Fibroblast of skin of scalp (primary cell): ENCODE measurements at places on chromosomes 4 and X.

GRCh38 chr4:186957952-186958555 is 234.4 kb upstream of the FAT1 start:
- DNase-seq: no peak

GRCh38 chr4:173325007-173325736 is 9.0 kb downstream of the HMGB2 start:
- no peak for DNase-seq

DNA sequence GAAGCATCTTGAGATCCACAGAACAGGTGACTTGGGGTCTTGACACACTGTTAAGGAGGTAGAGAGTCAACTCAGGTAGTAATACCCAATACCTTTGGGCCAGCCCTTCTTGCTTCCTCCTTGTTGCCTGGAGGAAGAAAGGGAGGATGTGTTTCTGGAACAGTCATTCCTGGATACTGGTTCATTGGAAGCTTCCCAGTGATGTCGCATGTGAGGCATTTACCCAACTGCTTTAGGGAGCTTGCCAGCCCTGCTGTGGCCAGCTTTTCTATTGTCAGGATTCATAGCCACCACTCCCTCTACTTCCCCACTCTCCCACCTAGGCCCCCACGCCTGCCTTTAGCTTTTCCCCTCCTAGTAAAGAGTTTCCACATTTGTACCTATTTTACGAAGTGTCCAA is 310.3 kb upstream of the PRPS2 start:
- DNase-seq: peak; percentile 4

DNA sequence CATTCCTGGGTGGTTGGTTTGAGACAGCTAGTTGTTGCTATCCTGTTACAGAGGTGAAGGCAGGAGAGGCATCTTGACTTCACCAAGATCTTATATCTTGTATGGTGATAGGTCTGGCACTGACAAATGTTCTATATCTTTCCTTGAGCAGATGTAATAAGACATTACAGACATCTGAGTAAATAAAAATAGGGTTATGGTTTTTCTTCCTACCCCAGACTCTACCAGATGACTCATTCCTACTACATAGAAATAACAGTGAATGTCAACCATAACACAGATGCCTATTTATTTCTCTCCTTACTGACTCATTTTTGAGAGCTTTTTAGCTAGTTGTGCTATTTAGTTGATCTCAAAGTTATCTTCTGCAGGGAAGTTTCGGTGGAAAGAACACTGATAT is 21.9 kb downstream of the HNRNPH2 start:
- DNase-seq: peak; percentile 49

DNA sequence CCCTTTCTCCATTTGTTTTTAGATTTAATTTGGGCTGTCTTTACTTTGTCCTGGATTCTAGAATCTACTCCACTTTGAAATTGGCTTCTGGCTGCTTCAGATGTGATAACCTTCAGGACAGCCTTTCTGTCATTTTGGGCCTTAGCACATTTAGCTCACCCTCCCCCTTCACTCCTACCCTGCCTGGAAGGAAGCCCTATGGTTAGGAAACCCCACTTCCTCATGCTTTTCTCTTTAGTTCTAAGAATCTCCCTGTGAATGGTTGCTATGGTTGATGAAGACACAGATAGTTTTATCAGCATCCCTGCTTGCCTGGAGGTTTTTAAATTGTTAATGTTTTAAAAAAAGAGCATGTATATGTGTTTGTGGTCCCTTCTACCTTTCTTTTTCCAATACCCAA is 100.7 kb upstream of the PTPN13 start:
- DNase-seq: peak; percentile 40

DNA sequence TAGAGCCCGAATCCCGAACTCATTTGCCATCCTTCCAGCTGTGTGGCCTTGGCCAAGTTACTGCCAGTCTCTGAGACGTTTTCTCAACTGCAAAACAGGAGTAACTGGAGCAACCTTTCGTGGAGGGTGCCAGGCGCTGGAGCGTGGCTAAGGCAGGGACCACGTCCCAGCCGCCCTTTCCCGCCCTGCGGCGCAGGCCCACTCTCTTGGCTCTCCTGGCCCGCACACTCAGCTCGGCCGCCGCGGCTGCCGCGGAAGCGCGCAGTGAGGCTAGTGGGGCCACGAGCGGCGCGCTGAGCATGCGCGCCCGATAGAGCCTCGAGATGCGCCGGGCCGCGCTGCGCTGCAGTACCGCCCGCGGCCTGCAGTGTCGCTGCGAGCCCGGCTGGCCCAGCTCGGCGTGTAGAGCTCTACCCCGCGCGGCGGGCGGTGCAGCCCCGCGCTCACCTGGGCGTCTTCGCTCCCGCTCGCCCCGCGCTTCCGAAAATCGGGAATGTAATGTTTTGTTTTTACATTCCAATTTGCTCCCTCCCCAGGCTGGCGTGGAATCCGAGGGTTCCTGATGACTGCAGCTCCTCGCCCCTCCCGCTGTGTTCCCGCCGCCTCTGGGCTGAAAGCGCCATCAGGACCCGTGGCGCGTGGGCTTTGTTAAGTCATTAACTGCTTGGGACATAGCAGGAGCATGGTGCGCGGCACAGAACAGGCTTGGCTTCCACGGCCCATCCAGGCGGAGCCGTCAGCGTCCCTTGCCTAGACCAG is 4.0 kb upstream of the ZNF518B start:
- peak; percentile 71 for DNase-seq

- DNase-seq: no peak
Measured at GRCh38 chrX:118593407-118593806, 97.8 kb downstream of the DOCK11 start.

- no peak for DNase-seq
Measured at GRCh38 chr4:183561905-183562304, 57.0 kb downstream of the ING2 start.
